Activated CD8-positive, alpha-beta T cell treated with anti-CD3 and anti-CD28 coated beads for 36 hours (primary cell): ENCODE measurements at places on chromosomes 4 and X.
A peak's percentile ranks its signal among the peaks of the same experiment; 100 is the strongest.

DNA sequence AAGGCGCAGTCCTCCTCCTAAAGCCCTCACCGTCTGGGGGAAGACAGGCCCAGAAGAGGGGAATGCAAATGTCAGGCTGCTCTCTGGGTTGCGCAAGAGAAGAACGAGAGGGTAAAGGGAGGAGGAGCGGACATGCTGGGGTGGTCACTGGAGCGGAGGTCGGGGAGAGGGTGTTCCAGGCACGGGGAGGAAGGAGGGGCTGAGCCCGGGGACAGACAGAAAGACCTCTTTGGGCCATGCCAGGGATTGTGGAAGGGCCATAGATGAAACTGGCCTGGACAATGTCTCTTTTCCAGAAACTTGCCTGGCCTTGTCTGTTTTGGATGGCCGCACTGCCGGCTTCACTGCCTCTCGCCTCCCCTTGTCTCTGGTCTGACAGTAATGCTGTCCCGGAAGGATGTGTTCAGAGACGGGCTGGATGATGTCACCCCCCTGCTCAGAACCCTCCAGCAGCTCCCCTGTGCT lies 121.0 kb downstream of the SORCS2 start:
- no peak for DNase-seq

- no peak for DNase-seq
Observed at GRCh38 chr4:130738233-130738632, 1642.3 kb downstream of the C4orf33 start.

- no peak for DNase-seq
Observed at GRCh38 chr4:20839957-20840356, 139.7 kb downstream of the PACRGL start.

GRCh38 chrX:120200851-120201250 lies 42.4 kb downstream of the RHOXF2 start:
- no peak for DNase-seq

GRCh38 chr4:79442422-79442821 lies 34.4 kb upstream of the GK2 start:
- no peak for DNase-seq

DNA sequence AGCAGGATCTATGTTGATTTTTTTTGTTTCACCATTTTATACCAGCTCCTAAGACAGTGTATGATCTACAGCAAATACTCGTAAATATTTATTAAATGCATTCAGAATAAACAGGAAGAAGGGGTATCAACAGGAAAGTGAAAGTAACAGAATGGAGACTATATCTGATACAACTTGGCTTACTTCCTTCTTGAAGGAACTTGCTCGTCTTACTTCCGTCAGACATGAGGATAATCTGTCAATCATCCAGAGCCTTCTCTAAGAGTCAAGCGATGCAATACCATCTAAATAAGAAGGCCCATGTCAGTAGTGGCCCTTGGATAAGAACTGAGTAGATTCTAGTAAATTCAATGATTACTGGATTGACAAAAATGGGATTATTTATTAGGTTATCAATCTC lies 84.2 kb downstream of the CAMK2D start:
- DNase-seq: no peak

DNA sequence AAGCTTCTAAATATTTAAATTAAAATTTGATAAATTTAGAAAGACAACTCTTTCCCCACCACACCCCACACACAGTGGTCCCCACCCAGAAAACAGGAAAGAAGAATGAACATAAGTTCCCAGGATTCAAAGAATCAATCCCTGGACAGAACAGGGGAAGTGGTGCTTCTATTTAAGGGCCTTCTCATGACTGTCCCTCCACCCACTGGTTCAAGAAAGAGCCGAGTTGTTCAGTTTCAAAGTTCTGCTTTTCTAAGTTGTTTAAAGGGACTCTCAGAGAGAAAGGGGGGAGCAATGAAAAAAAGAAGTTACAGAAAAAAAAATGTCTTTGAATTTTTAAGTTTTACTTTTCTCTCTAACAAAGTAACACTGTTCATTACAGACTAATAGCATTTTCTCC lies 195.8 kb downstream of the PDGFC start:
- DNase-seq: no peak

DNA sequence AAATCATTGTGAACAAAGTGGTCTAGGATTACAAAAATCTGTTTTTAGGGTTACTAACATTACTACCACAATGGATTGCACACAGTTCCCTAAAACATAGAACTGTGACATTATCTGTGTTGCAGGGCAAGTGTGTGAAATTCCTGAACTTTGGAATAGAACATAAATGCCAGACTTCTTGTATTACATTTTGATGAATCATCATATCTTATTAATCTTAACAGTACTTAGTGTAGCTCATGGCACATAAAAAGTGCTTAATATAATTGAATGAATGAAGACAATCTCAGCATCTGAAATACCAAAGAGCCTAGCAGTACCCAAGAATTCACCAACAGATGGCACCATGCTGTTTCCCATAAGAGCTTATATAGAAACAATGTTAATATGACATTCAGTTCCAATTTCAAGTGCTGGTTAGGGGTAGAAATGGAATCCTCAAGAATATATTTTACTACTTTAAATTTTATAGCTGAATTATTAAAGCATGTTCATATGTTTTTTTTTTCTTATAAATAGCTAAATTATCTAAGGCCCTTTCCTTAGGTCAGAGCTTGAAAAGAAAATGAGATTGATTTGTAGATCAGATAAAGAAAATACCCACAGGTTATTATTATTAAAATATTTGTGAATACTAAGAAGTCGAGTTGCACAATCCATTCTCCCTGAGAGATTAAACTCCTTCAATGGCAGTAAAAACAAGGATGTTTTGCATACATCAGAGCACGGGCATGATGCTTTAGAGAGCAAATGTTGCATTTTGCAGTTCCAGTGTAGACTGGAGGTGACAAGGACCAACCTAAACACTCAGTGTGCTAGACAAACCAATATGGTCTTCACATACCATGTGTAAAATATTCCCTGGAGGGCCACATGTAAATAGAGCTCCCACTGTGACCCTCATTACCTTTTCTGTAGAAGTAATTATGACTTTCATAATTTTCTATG lies 25.7 kb upstream of the SHISA3 start:
- DNase-seq: peak; percentile 33

- DNase-seq: no peak
Observed at GRCh38 chr4:99714179-99714578, 56.6 kb upstream of the C4orf54 start.

- DNase-seq: peak; percentile 7
Observed at GRCh38 chr4:154741922-154742850, 1.6 kb upstream of the LRAT start.

- DNase-seq: no peak
Observed at GRCh38 chrX:53695946-53696549, 9.5 kb upstream of the HUWE1 start.

- no peak for DNase-seq
Observed at GRCh38 chr4:56317749-56318148, 69.5 kb downstream of the AASDH start.

DNA sequence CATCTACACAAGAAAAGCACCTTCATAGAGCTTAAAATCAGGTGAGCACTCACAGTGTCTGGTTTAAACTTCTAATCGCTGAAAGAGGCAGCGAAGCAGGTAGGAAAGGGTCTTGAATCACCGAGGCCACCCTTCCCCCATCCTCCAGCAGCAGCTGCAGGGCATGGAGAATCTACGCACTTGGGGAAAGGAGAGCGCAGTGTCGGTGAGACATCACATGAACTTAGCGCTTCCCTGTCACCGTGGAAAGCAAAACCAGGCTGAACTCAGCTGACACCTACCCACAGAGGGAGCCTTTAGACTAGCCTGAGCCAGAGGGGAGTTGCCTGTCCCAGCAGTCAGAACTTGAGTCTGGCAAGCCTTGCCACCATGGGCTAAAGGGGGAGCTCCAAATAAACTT lies 197.2 kb upstream of the ZFP42 start:
- DNase-seq: no peak

DNA sequence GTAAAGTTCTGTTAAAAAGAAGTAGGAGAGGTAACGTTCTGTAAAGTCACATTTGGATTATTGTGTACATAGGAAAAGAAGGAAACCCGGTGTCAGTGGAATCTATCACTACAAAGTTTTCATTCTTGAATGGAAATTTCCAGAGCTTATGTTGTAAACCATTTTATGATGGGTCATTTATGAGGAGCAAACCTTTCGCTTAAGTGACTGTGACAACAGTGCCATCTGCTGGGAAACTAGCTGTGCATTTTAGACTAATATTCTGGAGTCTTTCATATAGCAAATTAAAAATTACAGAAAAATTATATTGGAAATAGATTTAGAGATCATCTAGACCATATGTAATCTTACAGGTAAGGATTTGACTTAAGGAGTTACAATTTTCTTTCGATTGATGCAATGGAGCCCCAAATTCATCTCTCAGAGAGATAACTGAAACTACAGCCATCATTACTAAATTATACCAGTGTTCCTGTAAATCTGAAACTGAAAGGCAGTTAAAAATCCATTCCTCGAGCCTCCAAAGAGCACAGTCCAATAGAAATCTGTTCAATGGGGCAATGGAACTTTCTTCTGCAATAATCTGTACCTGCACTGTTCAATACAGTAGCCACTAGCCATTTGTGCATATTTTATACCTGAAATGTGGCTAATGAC lies 26.9 kb downstream of the ASB9 start:
- DNase-seq: peak; percentile 64

GRCh38 chrX:55663584-55663983 lies 40.4 kb downstream of the FOXR2 start:
- DNase-seq: no peak
